Mesendoderm (in vitro differentiated cells): ENCODE measurements at places on chromosomes 7 and 10.

- no peak overlapping the region for H3K4me3 ChIP-seq
- no peaks in the 10 kb centered on the region for H3K36me3 ChIP-seq
- no peaks in the 10 kb centered on the region for H3K27me3 ChIP-seq
- peaks cover 8% of the 10 kb centered on the region for H3K4me1 ChIP-seq
- no peak overlapping the region for H3K27ac ChIP-seq
These were observed 17.1 kb downstream of the CNNM1 start for GRCh38 chr10:99346247-99346646.

DNA sequence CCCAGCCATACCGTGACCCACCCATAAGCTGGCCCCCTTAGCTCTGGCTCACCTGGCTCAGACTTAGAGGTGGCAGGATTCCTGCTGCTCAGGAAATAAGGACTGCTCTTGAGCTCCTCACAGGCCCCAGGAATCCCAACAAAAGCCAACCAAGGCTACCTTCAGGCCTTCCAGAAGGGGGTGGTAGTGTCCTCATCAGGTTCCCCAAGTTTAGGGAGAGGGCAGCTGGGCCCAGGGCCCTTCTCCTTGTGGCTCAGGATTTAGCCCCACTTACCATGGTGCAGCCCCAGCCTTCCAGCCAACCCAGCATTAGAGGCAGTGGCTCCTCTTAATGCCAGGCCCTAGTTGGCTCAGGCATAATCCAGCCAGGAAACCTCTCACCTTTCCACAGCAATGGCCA, 23.5 kb downstream of the NPFFR1 start:
- no peaks in the 10 kb centered on the region for H3K27me3 ChIP-seq
- no peaks in the 10 kb centered on the region for H3K36me3 ChIP-seq
- no peak overlapping the region for H3K4me3 ChIP-seq
- DNase-seq: peak; percentile 18

GRCh38 chr10:114822444-114823076, 980 bp downstream of the FHIP2A start:
- peak overlapping the region; percentile 81 for H3K4me3 ChIP-seq
- H3K27me3 ChIP-seq: no peaks in the 10 kb centered on the region
- DNase-seq: peak; percentile 57
- H3K4me1 ChIP-seq: no peaks in the 10 kb centered on the region

DNA sequence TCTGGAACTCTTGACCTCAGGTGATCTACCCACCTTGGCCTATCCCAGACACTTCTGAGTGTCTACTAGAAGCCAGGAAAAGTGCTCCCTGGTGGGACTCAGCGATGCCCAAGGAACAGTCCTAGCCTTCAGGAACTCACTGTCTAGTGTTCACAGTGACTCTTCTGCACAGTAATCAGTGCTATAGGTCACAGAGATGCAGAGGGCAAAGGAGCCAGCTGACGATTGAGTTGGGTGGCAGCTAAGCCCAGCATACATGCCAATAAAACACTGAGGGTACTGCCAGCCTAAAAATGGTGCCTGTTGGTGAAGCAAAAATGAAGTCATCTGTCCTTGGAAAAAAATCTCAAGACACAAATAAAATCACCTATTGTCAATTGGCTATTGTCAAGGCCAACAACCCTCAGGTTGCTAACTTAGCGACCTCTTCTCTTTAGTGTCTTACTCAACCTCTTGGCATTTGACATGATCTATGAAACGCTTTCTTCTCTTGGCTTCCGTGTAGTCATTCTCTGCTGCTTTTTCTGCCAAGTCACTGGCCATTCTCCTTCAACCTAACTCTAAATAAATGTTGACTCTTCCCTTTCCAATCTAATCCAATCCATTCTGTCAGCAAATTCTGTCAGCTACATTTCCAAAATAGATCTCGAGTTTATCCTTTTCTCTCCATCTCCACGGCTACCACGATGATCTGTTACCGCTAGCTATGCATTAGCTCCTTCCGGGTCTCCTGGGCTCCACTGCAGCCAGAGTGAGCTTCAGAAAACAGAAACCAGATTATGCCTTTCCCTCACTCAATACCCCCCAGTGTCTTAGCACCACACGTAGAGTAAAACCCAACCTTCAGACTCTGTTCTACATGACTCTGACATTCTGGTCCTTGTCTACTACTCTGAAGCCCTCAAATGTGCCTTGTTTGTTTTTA, 99.2 kb downstream of the ATXN7L1 start:
- H3K36me3 ChIP-seq: no peaks in the 10 kb centered on the region
- peaks cover 2% of the 10 kb centered on the region for H3K27me3 ChIP-seq
- H3K4me3 ChIP-seq: no peak overlapping the region
- H3K4me1 ChIP-seq: peaks cover 21% of the 10 kb centered on the region
- peak; percentile 74 for DNase-seq

GRCh38 chr10:4130685-4131084, 345.7 kb upstream of the KLF6 start:
- DNase-seq: no peak
- H3K36me3 ChIP-seq: no peaks in the 10 kb centered on the region
- H3K4me3 ChIP-seq: no peak overlapping the region

- DNase-seq: peak; percentile 81
- H3K36me3 ChIP-seq: no peaks in the 10 kb centered on the region
- peak overlapping the region; percentile 58 for H3K4me3 ChIP-seq
- no peaks in the 10 kb centered on the region for H3K27me3 ChIP-seq
These were observed 434 bp downstream of the STAMBPL1 start for GRCh38 chr10:88880282-88881076.

GRCh38 chr10:116097239-116097784, 175.7 kb downstream of the GFRA1 start:
- H3K36me3 ChIP-seq: no peaks in the 10 kb centered on the region
- H3K27ac ChIP-seq: no peak overlapping the region
- H3K4me1 ChIP-seq: no peaks in the 10 kb centered on the region
- peak; percentile 36 for DNase-seq
